Activated CD4-positive, alpha-beta T cell treated with anti-CD3 and anti-CD28 coated beads for 36 hours (primary cell): ENCODE measurements at places on chromosomes 3 and 15. TPM values are rescaled to one million over a fixed set of nuclear protein-coding genes. Genes with fewer than 3 reads are reported as not detected.

Gene ISL2
- not detected for total RNA-seq

Gene GABRB3
- total RNA-seq: not detected

Gene A4GNT
- total RNA-seq: not detected

Gene DNAJC17
- 41.5 TPM for total RNA-seq

Gene GOLGA8N
- 2.4 TPM for total RNA-seq

Gene NEDD4
- 23.3 TPM for total RNA-seq

Gene SEMA3G
- total RNA-seq: not detected

Gene DAPK2
- 1.0 TPM for total RNA-seq

Gene IGF2BP2
- 0.55 TPM for total RNA-seq

Gene ESYT3
- total RNA-seq: 0.37 TPM

Gene SPESP1
- 1.0 TPM for total RNA-seq

Gene TM4SF1
- not detected for total RNA-seq

Gene GCNT3
- total RNA-seq: not detected

Gene IQCH
- 2.1 TPM for total RNA-seq

Gene FGF12
- not detected for total RNA-seq

Gene MOBP
- total RNA-seq: not detected

Gene ZDHHC3
- total RNA-seq: 32.9 TPM

Gene PRKCD
- 26.5 TPM for total RNA-seq

Gene ADAMTSL3
- not detected for total RNA-seq

Gene VIPR1
- 6.6 TPM for total RNA-seq

Gene SAMMSON
- total RNA-seq: not detected

Gene GNL3
- 206 TPM for total RNA-seq

Gene GADL1
- total RNA-seq: not detected

Gene NEO1
- total RNA-seq: 6.6 TPM

Gene DUOXA2
- total RNA-seq: not detected

Gene SNURF
- total RNA-seq: 20.4 TPM

Gene DPP8
- total RNA-seq: 25.8 TPM

Gene PTPRG
- total RNA-seq: 0.33 TPM

Gene TSEN2
- total RNA-seq: 17.8 TPM

Gene GPR149
- total RNA-seq: not detected

Gene TM4SF18
- total RNA-seq: not detected

Gene CASR
- 0.05 TPM for total RNA-seq

Gene HEXA
- 54.2 TPM for total RNA-seq

Gene KCTD6
- total RNA-seq: 7.1 TPM

Gene HYPK
- 16.4 TPM for total RNA-seq

Gene FAM227B
- 4.4 TPM for total RNA-seq

Gene SSUH2
- total RNA-seq: 0.09 TPM

Gene PARP3
- total RNA-seq: 12.2 TPM

Gene PATL2
- total RNA-seq: 14.1 TPM

Gene PAK6
- 0.53 TPM for total RNA-seq

Gene PLSCR4
- not detected for total RNA-seq

Gene TTLL13
- total RNA-seq: 0.46 TPM

Gene SMCO1
- total RNA-seq: not detected

Gene SEMA6D
- total RNA-seq: not detected

Gene MESP2
- total RNA-seq: 0.14 TPM
